ENCODE measurements at places on chromosomes 5 and 9.
A peak's percentile ranks its signal among the peaks of the same experiment; 100 is the strongest.

GRCh38 chr5:72691751-72692150 is 124.7 kb upstream of the TNPO1 start:
- H3K36me3 ChIP-seq: no peaks in the 10 kb centered on the region
- DNase-seq: no peak
- H3K4me3 ChIP-seq: no peak overlapping the region
- H3K27ac ChIP-seq: no peak overlapping the region

DNA sequence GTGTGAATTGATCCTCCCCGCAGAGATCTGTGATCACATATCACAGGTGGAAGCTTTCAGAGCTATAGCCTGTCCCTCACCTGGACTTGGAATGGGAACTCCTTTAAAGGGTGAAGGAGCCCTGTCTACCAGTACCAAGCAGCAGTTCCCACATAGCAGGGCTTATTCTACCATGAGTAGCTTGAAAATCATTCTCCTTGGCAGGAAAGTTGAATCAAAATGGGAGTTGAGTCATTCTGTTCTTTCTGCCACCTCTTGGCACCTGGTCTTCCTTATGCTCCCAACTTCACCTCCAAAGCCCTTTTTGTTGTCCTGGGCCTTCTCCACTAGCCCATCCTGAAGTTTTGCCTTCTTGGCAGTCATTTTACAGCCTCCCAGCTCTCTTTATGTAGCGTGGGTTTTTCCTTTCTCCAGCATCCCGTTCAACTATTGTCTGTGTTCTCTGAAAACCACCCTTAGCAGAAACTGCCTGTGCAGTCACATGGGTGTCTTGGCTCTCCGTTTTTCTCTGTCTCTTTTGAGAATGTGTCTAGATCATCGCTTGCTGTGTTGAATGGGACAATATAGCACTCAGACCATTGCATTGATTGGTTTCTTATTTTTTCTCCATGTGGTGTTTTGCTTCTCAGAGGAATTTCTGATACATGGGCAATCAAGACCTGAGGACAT is 222.2 kb downstream of the AOPEP start:
- no peaks in the 10 kb centered on the region for H3K36me3 ChIP-seq
- H3K27ac ChIP-seq: no peak overlapping the region
- DNase-seq: no peak
- H3K4me3 ChIP-seq: no peak overlapping the region
- H3K4me1 ChIP-seq: peaks cover 22% of the 10 kb centered on the region

DNA sequence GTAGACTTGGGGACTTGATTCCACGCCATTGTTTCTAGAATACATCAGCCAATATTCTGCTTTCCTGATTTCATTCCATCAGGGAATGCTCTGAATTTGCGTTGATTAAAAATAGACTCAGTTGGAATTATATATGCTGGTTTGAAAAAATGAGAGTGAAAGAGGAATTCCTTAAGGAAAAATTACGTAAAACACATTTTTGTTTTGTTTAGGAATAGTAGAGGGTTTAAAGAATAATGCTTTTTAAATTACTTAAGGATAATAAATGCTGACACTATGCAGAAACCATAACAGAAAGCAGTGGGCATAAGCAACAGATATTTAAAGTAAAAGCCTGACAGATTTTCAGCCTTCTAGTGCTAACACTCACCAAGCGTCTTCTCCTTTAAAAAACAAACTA is 235.0 kb downstream of the ADAMTS6 start:
- H3K27me3 ChIP-seq: no peaks in the 10 kb centered on the region
- no peak for DNase-seq
- H3K4me3 ChIP-seq: no peak overlapping the region
- H3K36me3 ChIP-seq: no peaks in the 10 kb centered on the region

GRCh38 chr5:87190687-87191086 is 77.0 kb upstream of the RASA1 start:
- H3K4me1 ChIP-seq: peaks cover 9% of the 10 kb centered on the region
- H3K36me3 ChIP-seq: no peaks in the 10 kb centered on the region
- no peak for DNase-seq
- no peak overlapping the region for H3K4me3 ChIP-seq
- no peak overlapping the region for H3K27ac ChIP-seq
- H3K27me3 ChIP-seq: no peaks in the 10 kb centered on the region

- no peaks in the 10 kb centered on the region for H3K27me3 ChIP-seq
- DNase-seq: no peak
- no peak overlapping the region for H3K27ac ChIP-seq
- H3K4me3 ChIP-seq: no peak overlapping the region
Observed at GRCh38 chr5:65663804-65664521, 39.1 kb downstream of the SHLD3 start.

GRCh38 chr9:68895741-68896478 is 118.0 kb downstream of the PRKACG start:
- peaks cover 24% of the 10 kb centered on the region for H3K4me1 ChIP-seq
- peak overlapping the region; percentile 67 for H3K4me3 ChIP-seq
- H3K27ac ChIP-seq: peak overlapping the region; percentile 65
- no peak for DNase-seq
- no peaks in the 10 kb centered on the region for H3K36me3 ChIP-seq
- H3K27me3 ChIP-seq: no peaks in the 10 kb centered on the region

GRCh38 chr5:28430565-28431178 is 1392.3 kb upstream of the CDH9 start:
- H3K27me3 ChIP-seq: no peaks in the 10 kb centered on the region
- no peak overlapping the region for H3K4me3 ChIP-seq
- H3K36me3 ChIP-seq: no peaks in the 10 kb centered on the region
- no peak overlapping the region for H3K27ac ChIP-seq
- no peak for DNase-seq

DNA sequence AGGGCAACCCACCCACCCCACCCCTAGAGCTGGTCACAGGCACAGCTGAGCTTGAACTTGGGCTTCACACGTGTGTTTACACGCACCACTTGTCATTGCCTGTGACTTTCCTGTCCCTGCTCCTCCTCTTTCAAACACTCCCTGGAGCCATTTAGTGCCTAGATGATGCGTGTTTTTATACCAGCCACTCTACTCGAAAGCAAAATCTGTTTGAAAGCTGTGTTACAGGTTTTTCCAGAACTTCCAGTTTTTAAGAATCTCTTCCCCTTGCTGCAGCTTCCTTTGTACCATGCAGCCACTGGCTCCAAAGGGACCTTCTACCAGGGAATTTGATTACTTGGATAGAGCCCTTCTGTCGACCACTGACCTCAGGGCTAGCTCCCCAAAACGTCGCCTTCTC is 78.8 kb upstream of the SPRY4 start:
- no peak overlapping the region for H3K4me3 ChIP-seq
- no peak for DNase-seq
- H3K4me1 ChIP-seq: no peaks in the 10 kb centered on the region
- no peaks in the 10 kb centered on the region for H3K36me3 ChIP-seq
- no peaks in the 10 kb centered on the region for H3K27me3 ChIP-seq

DNA sequence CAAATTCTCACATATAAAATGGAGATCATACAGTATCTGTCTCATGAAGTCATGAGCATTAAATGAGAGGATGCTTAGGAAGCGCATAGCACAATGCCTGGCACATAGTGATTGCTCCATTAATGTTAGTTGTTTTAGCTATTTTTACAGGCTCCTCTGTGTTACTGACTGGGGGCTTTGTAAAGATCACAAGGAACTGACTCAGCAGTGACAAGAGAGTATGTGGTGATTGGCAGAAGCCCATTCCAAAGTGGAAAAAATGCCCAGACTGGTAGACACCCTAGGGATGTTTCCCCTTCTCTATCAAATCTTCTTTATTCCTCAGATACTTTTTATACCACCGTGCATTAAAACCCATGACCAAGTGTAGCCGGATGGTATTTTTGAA is 33.5 kb downstream of the ABLIM3 start:
- H3K27ac ChIP-seq: no peak overlapping the region
- no peak overlapping the region for H3K4me3 ChIP-seq
- DNase-seq: no peak

DNA sequence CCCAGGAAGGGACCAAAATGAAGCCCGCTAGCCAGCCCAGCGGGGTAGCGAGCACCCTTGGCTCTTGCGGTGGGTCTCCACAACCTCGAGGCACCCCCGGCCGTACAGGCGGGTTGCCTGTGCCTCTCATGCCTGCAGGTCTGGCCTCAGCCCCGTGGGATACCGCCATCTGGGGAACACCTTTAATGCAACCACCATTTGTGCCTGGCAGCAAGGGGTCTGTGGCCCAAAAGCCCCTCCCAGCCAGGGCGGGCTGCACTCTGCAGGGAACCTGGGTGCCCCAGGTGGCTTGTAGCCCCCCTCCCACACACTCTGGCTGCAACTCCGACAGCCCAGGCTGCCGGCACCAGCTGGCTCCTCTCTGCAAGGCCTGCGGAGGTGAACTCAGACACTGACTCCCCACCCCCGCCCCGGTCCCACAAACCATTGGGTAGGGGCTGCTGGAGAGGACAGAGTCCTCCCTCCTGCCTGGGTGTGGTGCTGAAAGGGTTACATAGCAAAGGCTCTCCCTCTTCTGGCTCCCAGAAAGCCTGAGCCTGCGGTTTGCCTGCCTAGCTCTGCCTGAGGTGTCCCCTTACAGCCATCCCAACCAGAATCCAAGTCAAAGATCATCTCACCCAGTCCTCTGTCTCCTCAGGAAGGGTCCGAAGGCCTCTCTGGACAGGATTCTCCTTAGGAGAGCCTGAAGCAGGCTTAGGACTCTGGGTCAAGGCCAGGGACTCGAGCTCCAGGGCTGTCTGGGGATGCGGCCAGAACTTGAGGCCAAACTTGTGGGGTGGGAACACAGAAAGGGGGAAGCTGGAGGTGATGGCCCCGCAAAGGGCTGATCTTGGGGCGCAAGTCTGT is 109.4 kb downstream of the PSD2 start:
- no peak overlapping the region for H3K4me3 ChIP-seq
- peaks cover 25% of the 10 kb centered on the region for H3K27me3 ChIP-seq
- H3K36me3 ChIP-seq: no peaks in the 10 kb centered on the region
- H3K27ac ChIP-seq: no peak overlapping the region

DNA sequence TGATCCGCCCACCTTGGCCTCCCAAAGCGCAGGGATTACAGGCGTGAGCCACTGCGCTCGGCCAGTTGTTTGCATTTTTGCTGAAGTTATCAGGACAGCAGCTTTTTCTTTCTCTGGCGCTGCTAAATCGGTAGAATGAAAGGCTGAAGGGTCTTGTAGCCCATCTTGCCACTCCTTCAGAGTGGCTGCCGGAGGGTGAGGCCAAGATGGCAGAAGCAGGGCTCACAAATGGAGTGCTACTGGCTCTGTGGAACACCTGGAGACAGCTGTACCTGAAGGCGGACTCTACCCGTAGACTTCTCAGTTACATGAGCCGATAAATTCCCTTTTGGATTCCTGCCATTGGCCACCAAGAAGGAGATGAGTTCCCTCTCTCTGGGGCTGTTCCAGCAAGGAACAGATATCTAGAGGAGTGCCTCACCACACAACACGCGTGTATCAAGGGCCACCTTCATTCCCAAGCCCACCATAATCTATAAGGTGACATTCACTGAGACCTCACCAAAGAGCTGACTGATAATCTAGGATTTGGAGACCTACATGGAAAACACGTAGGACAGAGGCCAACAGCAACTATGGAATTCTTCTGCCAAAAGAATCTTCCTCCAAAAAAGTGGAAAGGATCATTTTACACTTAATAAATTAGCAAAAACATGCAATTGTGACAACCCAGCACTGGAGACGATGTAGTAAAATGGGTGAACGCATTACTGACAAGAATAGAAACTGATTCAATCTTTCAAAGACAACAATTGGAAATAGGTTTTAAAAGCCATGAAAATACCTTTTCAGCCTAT is 21.8 kb downstream of the STK10 start:
- no peaks in the 10 kb centered on the region for H3K27me3 ChIP-seq
- H3K27ac ChIP-seq: no peak overlapping the region
- H3K4me1 ChIP-seq: peaks cover 89% of the 10 kb centered on the region
- no peak overlapping the region for H3K4me3 ChIP-seq

GRCh38 chr9:89915187-89915586 is 310.4 kb downstream of the GADD45G start:
- H3K4me1 ChIP-seq: no peaks in the 10 kb centered on the region
- H3K27ac ChIP-seq: no peak overlapping the region
- no peak overlapping the region for H3K4me3 ChIP-seq
- DNase-seq: no peak
- H3K36me3 ChIP-seq: no peaks in the 10 kb centered on the region
- no peaks in the 10 kb centered on the region for H3K27me3 ChIP-seq

DNA sequence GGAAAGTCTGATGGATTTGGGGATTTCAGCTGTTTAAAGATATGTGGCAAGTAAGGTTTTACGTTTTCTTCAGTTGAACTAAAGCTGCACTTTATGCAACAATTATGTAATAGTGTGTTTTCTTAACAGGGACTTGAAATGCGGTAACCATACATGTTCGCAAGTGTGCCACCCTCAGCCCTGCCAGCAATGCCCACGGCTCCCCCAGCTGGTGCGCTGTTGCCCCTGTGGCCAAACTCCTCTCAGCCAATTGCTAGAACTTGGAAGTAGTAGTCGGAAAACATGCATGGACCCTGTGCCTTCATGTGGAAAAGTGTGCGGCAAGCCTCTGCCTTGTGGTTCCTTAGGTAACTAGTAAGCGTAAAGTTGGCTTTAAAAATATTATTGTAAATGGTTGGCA is 28.5 kb downstream of the NFX1 start:
- no peak overlapping the region for H3K27ac ChIP-seq
- H3K36me3 ChIP-seq: peaks cover 92% of the 10 kb centered on the region
- H3K27me3 ChIP-seq: no peaks in the 10 kb centered on the region
- no peak overlapping the region for H3K4me3 ChIP-seq
- no peaks in the 10 kb centered on the region for H3K4me1 ChIP-seq
- DNase-seq: no peak

DNA sequence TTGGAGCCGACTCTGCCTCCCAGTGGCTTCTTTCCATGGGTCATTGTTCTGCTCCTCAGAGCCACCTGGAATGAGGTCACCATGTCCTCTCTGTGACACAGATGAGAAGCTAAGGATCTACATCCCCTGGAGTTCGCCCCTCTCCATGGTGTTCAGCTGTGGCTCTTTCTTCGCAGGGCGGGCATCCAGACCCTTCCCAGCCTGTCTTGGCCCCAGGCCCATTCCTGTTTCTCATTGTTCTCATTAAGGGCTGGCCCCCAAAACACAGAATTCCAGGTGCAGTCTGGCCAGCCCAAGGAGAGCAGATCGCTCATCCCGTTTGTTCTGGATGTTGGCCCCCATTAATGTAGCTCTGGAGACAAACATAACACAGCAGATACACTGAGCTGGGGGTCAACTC is 66.4 kb upstream of the COL15A1 start:
- no peaks in the 10 kb centered on the region for H3K27me3 ChIP-seq
- H3K36me3 ChIP-seq: no peaks in the 10 kb centered on the region
- no peak overlapping the region for H3K4me3 ChIP-seq

- no peak for DNase-seq
- H3K4me3 ChIP-seq: no peak overlapping the region
- no peaks in the 10 kb centered on the region for H3K27me3 ChIP-seq
- H3K27ac ChIP-seq: no peak overlapping the region
- no peaks in the 10 kb centered on the region for H3K36me3 ChIP-seq
Observed at GRCh38 chr5:74833537-74834266, 32.5 kb downstream of the FAM169A start.

DNA sequence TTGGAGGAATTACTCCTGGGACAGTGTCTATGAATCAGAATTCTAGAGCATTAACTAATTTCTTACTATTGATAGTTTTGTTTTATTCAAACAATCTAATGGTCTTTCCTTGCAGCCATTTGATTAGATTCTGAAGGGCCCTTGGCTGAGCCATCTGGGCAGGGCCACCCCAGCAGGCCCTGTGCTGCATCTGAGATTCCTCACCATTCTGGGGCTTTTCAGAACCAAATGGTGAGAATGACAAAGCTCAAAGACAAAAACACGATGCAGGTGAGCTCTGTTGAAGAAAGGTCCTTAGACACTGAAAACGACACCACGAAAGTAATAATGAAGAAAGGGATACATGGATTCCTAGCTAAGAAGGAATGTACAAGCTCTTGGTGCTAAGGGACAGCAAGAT is 321.0 kb upstream of the IRX4 start:
- no peak overlapping the region for H3K27ac ChIP-seq
- no peaks in the 10 kb centered on the region for H3K27me3 ChIP-seq
- no peak overlapping the region for H3K4me3 ChIP-seq
- DNase-seq: no peak
- no peaks in the 10 kb centered on the region for H3K36me3 ChIP-seq

Measured in CD4-positive, CD25-positive, alpha-beta regulatory T cell (primary cell).